Stimulated activated CD4-positive, alpha-beta T cell treated with anti-CD3 and anti-CD28 coated beads, Interleukin-4, amount 100 ng/mL, for 48 hours (primary cell): ENCODE measurements at places on chromosomes 5 and 9.
A peak's percentile ranks its signal among the peaks of the same experiment; 100 is the strongest.

- DNase-seq, result no peak
Observed at GRCh38 chr5:5235685-5236084, 95.6 kb downstream of the ADAMTS16 start.

DNA sequence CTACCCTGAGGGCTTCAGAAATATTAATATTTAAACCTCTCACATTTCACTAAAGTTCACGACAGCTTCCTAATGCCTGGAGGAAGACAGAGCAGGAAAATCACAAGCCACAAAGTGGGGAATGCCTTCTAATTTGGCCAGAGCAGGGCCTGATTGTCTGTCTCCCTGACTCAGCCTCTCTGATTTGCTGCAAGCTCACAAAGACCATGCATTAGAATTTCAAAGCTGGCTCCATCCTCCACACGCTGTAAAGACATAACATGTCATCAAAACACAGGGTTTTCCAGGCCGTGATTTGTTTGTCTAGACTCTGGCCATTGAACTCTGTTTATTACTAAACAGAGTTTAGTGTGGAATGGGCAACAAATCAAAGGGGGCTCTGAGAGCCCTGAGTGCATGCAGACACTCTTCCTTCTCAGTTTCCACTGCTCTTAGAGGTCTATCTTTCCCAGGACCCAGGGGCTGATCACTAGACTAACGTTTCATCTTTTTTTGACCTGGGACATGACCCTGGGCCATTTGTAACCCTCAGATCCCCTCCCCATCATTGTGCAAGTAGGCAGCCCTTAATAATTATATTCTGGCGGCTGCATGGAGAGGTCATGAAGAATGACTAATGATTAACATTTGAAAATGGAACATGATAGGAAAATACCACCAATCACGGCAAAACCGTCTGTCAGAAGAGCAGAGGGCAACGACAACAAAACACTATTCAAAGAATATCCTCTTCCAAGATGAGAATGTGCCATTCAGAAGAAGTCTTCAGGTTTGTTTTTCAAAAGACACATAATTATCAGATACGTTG, 140.2 kb downstream of the ENC1 start:
- DNase-seq, result no peak

GRCh38 chr9:115591584-115591984, 473.6 kb upstream of the TNC start:
- no peak for DNase-seq

DNA sequence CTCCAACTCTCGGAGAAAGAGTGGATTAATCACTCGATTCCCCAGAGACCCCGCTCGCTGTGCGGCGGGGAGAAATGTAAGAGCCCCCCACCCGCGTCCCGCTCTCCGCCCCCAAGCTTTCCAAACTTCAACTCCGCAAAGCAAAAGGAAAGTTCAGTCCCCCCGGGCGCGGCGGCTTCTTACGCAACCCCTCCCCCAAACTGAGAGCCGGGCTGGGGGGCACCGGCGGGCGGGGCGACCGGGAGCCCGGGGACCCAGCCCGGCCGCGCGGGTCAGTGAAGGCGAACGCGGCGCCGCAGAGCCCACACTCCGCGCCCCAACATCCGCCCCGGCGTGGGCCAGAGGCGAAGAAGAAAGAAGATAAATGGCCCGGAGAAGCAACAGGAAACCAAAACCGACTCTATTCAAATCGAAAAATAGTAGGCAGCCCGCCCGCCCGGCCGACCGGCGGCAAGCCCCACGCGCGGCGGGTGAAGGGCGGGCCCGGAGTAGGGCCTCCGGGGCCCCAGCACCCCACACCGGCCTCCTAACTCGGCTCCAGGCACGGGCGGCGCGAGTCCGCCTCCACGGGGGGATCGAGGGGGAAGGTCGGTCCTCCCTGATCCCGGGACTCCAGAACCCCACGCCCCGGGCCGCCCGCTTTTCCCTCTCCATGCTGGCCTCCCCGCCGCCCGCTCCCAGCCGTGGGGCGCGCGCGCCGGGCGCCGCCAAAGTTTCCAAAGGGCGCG, 720 bp downstream of the NOTCH1 start:
- peak; percentile 52 for DNase-seq

- DNase-seq, result no peak
Observed at GRCh38 chr9:137193771-137194170, 5.3 kb downstream of the SSNA1 start.

GRCh38 chr5:14185326-14186058, 42.4 kb downstream of the TRIO start:
- no peak for DNase-seq

GRCh38 chr9:117418111-117418510, 3.3 kb upstream of the ASTN2 start:
- no peak for DNase-seq

GRCh38 chr5:153896701-153897100, 142.0 kb downstream of the FAM114A2 start:
- no peak for DNase-seq

- DNase-seq, result no peak
Observed at GRCh38 chr9:133456409-133456808, 3.4 kb upstream of the CACFD1 start.

DNA sequence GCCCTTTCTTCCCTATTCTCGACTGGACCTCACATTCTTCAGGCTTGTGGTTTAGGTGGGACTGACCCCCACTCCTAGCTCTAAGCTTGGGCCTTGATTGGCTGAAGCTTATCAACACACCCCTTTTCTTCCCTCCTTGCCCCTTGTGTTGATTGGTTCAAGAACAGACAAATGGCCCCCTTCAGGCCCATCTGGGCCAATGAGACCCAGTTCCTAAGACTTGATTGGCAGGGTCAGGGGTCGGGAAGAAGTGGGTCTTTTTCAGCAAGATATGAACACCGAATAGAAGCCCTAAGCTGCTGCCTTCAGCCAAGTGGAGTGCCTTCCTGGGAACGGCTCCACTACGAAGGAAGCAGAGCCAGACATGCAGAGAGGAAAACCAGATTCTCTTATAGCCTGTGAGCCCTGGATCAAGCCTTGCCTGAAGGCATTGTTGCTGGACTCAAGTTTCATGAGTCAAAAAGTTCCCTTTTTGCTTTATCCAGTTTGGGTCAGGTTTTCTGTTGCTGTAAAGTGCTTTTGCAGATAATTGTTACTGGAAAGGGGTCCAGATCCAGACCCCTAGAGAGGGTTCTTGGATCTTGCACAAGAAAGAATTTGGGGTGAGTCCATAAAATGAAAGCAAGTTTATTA, 22.4 kb upstream of the NCS1 start:
- no peak for DNase-seq

DNA sequence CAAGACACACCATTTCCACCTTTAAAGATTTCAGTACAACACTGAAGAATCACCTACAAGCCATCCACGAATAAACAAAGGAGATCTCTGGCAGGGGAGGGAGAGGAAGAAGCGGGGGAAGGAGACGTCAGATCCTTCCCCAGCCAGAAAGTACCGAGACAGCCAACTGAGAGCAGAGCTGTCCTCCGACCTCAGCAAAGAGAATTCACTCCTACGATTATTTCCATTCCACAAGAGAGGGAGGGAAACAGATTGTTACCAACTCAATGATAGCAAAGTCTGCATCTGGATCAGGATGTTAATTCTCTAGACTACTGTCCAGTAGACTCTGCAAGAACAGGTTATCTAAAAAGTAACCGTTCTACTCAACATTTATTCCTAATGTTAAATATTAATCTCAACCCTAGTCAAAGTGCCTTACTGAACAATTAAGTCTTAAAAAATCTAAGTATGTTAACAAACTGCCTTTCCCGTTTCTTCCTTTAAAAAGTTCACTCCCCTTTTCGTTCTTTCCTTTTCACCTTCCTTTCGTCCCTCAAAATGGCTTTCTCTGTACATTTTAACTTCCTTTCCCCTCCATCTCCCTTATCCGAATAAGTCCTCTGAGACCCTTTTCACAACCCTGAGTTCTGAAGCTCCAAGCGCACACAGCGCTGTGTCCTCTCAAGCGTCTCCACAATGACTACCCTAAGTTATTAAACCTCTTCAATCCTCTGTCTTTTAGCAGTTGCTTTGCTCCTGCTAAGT, 1.4 kb downstream of the CHD1 start:
- DNase-seq, result peak; percentile 47

- DNase-seq, result no peak
Observed at GRCh38 chr9:137516144-137516917, 33.9 kb downstream of the PNPLA7 start.

GRCh38 chr5:888638-889035, 4.0 kb downstream of the BRD9 start:
- DNase-seq, result no peak

- no peak for DNase-seq
Observed at GRCh38 chr5:138466125-138466899, 1.0 kb downstream of the EGR1 start.

DNA sequence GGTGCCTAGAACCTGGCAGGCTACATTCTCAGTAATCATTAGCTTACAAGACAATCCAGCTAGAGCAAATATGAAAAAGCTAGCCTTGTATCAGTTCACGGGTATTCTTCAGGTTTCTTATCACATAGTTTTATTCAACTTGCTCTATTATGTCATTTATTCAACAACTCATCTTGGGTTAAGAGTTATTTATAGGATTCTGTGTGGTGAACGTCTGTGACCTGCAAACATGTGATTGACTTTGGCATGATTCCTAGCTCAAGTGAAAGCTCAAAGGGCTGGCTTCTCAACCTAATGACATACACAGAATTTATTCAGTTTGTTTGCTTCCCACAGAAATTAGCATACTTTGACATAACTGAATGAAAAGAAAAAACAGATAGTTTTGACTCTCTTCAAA, 173.1 kb downstream of the PLPPR1 start:
- DNase-seq, result no peak

GRCh38 chr5:7671381-7671993, 179.4 kb downstream of the CFAP90 start:
- no peak for DNase-seq

DNA sequence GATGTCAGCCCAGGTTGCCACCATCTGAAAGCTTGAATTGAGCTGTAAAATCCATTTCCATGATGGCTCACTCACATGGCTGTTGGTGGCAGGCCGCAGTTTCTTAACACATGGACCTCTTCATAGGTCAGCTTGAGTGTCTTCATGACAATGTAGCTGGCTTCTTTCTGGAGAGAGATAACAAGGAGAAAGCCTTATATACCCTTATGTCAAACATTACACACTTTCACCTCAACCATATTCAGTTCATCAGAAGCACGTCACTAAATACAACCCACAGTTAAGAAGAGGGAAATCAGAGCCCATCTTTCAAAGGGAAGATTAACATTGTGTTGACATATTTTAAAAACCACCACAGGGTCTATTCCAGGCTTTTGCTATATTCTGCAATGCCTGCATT, 604.4 kb downstream of the PRELID2 start:
- DNase-seq, result no peak

GRCh38 chr5:120538149-120538548, 74.0 kb downstream of the PRR16 start:
- DNase-seq, result no peak

DNA sequence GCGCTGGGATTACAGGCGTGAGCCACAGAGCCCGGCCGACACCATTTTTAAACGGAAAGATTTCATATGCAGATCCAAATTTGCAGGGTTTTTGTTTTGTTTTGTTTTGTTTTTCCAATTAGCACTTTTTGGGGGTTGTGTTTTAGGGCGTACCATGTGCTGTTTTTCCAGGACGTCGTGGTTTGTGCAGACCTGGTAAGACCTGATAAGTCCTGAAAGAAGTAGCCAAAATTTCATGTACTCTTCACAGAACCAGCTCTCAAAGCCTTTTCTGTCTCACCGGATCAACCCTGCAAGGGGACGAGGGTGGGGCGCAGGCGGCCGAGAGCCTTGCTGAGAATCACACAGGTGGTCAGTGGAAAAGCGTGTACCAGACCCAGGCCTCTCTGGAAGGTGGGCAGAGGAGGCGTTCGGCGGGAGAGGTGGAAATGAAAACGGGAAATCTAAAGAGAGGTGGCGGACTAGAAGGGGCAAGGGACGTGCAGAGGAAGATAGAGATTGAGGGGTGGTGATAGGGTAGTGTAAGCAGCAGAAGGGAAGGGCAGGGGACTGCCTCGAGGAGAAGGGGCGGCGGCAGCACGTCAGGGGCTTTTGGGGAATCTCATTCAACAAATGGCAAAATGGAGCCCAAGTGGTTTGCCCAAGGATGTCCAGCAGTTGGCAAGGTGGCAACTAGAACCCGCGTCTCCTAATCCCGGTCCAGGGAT, 1.1 kb upstream of the FAF2 start:
- no peak for DNase-seq

- DNase-seq, result no peak
Observed at GRCh38 chr9:124934290-124934689, 6.6 kb downstream of the GOLGA1 start.

DNA sequence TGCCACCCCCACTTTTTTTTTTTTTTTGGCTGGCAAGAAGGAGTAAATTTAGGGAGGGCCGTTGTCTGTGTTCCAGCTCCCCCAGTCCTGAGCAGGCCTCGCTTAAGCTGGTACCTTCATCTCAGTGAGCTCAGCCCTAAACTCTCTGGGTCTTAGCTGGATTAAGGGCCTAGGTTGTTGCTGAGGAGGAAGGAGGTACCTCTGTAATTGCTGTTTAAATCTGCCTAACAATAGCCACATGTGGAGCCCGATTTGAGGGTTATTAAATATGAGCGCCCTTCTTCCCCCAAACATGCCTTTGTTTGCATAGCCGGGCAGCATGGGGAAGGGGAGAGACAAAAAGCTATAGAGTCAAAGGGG, 179.0 kb upstream of the PITX1 start:
- no peak for DNase-seq
